ENCODE measurements at places on chromosomes 11 and 22. TPM values are rescaled to one million over a fixed set of nuclear protein-coding genes. Genes with fewer than 3 reads are reported as not detected.

GRCh38 chr11:16946477-16947282 lies 67.5 kb downstream of the PLEKHA7 start:
- no peak for DNase-seq

CREB3L1 gene
- total RNA-seq = 12.5 TPM

SAA4 gene
- total RNA-seq = not detected

- DNase-seq = no peak
Observed at GRCh38 chr22:48161298-48161697, 1398.8 kb downstream of the TBC1D22A start.

DNA sequence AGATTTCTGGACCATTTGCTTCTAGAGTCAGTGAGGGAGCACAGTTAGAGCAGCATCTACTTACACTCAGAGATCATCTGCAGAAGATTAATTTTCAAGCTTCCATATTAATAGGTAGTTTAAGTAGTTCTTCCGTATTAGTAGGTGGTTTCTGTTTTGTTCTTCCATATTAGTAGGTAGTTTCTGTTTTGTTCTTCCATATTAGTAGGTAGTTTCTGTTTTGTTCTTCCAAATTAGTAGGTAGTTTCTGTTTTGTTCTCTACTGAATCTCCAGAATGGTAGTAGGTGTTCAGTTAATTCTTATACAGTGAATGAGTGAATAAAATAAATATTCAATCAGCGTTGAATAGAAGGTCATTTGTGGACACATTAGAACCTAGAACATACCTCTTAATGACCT lies 175.7 kb downstream of the TMEM135 start:
- DNase-seq = no peak

DNA sequence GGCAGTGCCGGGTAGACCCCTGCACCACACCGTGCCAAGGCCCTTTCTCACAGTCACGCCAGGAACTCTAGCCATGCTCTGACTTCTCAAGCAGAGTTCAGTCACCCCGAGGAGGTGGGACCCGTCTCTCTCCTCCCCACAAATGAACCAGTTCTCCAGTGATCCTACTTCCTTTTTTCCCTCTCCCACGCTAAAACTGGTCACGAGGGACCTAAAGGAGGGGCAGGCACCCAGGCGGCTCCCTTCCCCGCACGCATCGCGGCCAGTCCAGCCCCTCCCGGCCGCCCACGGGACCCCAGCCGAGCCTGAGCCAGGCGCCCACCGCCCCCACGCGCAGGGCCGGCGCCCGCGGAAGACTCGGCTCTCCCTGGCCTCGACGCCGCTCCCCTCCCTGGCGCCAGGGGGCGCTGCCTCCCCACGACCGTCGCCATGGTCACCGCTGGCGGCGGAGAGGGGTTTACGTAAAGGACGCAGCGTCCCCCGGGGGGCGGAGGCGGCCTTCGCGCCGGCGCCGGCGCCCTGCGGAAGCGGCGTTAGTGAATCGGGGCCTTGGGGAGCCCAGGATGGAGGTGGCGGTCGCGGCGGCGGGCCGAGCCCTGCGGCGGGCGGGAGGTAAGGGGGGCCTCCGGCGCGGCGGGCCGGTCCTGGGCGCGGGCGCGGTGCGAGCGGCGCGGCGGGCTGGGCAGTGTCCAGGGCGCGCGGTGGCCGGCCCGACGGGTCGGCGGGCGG lies at the start of gene DAGLA:
Gene DAGLA (plus strand): TSS at position 499 of the 729 bp plus-strand sequence. CDS start 39,765 bp downstream, outside the sequence.
- DNase-seq = peak; percentile 58

MGAT3 gene
- total RNA-seq = not detected

DNA sequence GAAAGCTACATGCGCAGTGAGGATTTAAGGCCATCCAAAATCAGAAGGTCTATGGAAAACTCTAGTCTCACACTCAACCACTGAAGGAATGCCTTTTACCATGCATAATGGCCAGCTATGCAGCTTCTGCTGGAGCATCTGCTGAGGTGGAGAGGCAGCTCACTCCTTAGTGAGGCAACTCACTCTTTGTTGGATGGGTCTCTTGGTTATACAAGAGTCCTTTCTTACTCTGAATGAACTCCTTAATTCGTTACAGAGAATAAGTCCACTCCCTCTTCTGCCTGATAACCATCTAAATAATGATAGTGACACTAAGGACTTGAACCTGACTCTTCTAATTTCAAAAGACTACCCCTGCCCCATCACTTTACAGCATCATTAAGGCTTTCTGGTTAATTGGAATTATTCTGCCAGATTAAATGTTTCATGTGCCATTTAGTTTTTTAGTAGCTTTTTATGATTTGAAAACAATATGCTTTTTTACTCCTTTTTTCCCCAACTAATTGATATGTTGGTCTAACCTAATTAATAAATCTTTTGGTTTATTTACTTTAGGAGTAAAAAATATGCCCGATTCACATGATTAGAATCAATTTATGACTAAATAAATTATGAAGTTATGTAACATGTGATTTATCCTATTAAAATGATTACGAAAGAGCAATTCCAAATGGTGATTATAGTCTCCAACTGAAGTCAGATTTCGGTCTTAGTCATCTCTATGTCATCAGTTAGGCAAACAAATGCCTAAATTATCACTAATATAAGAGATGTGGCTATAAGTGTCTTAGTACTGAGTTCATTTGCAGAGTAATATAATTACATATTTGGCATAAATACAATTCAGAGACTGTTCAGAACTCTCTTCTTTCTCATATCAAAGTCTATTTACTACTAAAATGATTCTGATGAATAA lies 286.7 kb upstream of the CCDC90B start:
- DNase-seq = no peak

CALCA gene
- not detected for total RNA-seq

DNA sequence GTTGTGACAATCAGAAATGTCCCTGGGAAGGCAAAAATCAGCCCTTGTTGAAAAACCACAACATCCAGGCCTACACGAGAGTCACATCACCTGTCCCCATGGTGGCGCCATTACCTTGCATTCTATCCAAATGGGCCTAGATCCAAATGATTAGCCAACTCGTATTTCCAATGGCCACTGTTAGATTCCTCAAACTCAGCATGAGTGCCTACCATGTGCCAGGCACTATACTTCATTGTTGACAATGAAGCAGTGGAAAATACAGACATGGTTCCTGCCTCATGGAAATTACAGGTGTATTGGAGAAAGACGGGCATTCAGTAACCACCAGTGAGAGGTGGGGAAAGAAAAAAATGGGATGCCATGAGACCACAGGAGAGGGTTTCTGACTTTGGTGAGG lies 29.8 kb upstream of the CREB3L1 start:
- DNase-seq = no peak

DNA sequence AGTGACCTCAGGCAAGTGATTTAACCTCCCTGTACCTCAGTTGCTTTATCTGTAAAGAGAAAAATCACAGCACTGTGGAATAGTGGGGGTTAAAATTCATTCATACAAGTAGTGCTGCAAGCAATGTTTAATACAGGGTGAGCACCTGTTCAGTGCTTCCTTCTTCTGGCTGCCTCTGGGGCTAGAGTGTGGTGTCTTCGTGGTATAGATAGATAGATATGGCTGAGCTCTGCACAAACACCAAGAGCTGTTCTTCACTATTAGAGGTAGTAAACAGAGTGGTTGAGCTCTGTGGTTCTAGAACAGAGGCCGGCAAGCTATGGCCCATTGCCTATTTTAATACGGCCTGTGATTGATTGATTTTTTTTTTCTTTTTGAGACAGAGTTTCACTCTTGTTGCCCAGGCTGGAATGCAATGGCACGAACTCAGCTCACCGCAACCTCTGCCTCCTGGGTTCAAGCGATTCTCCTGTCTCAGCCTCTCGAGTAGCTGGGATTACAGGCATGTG lies 32.9 kb downstream of the LIMK2 start:
- no peak for DNase-seq

PARVB gene
- 31.0 TPM for total RNA-seq

DNA sequence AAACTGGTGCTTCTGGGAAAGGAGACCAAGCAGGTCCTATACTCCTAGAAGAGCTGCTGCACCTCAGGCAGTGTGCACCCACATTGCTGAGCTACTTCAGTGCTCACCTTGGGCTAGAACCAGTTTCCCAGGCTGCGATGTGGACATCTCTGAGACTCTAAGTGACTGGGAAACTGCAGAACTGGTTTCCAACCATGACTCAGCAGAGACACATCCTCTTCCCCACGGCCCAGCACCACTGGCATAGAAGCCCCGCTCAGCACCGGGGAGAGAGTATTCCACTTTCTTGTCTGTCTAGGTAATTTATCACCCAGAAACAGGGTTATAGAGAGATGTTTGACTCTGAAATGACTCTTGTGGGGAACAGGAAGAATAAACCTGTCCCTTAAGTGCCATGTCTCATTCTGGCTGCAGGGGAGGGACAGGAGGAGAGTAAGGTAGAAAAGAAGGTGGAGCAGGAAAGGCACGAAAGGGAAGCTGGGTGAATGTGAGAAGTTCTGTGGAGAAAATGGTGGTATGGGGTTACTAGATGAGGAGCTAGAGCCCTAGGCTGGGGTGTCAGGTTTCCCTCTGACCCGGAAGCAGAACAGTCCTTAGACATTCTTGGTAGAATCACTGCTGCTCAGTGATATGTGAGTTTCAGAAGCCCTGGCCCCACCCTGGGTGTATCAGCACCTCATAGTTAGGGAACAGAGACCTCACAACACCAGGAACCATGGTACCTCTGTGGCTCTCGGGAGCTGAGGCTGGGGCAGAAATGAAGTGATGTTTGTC lies 340.4 kb upstream of the NCAM1 start:
- peak; percentile 27 for DNase-seq

UPB1 gene
- not detected for total RNA-seq

GRCh38 chr11:112778877-112779266 lies 182.3 kb upstream of the NCAM1 start:
- no peak for DNase-seq

- no peak for DNase-seq
Observed at GRCh38 chr11:1936072-1936780, 10.9 kb upstream of the MRPL23 start.

PIWIL4 gene
- total RNA-seq = 0.20 TPM

DNA sequence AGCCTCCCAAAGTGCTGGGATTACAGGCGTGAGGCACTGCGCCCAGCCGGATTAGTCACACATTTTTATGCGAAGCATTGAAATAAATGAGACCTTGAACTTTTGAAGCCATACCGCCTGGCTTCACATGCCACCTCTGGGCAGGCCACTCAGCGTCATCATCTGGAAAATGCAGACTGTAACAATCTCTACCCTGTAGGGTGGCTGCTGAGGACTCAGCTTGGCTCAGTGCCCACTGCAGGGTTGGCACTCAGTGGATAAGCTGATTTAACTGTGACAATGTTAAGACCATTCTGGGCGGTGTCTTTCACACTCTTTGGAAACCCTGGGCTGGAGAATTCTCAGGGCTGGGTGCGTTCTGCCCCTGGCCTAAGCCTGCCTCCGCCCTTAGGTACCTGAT lies 8.5 kb downstream of the SH3BP1 start:
- peak; percentile 85 for DNase-seq

DNA sequence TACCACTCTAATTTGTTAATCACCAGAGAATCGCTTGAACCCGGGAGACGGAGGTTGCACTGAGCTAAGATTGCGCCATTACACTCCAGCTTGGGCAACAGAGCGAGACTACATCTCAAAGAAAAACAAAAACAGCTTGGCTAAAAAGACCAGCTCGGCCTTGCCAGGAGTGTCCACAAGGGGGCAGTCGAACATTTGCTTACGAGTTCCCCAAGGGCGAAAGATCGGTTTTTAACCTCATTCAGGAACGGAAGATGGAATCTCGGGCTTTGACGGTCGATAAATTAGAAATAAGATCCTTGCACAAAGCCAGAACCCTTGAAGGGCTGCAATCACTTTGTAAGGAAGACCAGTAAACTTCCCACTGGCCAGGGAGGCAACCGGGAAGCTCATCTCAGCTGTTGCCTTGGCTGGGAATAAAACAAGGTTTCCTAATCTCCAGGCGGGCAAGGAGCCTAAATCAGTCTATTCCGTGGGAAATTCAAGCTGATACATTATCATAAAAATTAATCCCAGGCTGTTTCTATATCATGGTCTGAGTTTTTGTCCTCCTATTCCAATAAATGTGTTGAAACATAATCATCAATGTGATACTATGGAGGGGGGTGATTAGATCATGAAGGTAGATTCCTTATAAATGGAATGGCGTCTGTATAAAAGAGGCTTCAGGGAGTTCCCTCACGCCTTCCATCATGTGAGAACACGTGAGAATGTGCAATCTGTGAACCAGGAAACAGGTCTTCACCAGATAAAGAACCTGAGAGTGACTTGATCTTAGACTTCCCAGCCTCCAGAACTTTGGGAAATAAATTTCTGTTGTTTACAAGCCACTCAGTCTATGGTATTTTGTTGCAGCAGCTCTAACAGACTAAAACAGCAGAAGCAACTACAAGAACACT lies 14.9 kb upstream of the SLC29A2 start:
- peak; percentile 68 for DNase-seq

- no peak for DNase-seq
Observed at GRCh38 chr11:2664376-2664775, 35.4 kb downstream of the KCNQ1OT1 start.

MRGPRX4 gene
- total RNA-seq = not detected

CASP5 gene
- total RNA-seq = not detected

GRCh38 chr11:127733552-127733951 lies 733.0 kb upstream of the KIRREL3 start:
- DNase-seq = no peak

GUCY1A2 gene
- total RNA-seq = 3.2 TPM

- DNase-seq = peak; percentile 51
Observed at GRCh38 chr11:27701355-27702105, 1.3 kb upstream of the BDNF start.

DNA sequence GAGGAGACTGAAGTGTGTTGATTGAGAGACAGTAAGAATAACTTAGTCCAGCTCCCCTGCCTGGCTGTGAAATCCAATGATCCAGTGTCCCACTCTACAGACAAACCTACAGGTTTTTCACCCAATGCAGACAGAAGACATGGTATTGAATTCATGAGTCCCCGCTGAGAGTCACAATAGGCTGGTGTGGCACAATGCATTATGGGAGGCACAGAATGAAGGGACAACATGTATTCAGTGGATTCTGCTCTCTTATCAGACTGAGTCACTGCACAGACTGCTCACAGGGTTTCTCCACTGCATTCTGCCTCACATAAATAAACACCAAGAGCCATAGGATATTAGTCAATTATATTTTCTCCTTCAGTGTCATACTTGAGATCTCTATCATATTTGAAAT lies 55.2 kb upstream of the TOP3B start:
- DNase-seq = peak; percentile 47

DNA sequence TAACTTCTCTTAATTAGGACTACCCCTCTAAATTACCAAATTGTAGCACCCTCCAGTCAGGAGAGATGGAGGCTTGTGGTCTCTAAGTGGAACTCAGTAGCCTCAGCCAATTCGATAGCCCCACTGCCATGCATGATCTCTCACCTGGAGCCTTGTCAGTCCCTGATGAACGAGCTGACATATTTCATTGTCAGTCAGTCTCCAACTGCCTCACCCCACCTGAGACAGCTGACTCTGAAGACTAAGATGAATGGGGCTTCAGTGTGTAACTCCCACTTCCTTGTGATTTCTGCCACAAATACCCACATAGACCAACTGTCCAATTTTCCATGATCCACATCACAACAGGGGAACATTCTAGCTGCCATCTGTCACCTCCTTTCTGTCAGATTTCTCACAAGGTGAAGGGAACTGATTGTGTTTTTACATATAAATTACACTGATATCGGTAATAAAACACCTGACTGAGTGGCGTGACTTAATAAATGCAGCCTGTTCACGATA lies 206.5 kb downstream of the FAM181B start:
- DNase-seq = no peak

SLC1A2 gene
- 0.57 TPM for total RNA-seq

Data from MG63 (cell line).